ENCODE measurements at places on chromosomes 13 and 19.

DNA sequence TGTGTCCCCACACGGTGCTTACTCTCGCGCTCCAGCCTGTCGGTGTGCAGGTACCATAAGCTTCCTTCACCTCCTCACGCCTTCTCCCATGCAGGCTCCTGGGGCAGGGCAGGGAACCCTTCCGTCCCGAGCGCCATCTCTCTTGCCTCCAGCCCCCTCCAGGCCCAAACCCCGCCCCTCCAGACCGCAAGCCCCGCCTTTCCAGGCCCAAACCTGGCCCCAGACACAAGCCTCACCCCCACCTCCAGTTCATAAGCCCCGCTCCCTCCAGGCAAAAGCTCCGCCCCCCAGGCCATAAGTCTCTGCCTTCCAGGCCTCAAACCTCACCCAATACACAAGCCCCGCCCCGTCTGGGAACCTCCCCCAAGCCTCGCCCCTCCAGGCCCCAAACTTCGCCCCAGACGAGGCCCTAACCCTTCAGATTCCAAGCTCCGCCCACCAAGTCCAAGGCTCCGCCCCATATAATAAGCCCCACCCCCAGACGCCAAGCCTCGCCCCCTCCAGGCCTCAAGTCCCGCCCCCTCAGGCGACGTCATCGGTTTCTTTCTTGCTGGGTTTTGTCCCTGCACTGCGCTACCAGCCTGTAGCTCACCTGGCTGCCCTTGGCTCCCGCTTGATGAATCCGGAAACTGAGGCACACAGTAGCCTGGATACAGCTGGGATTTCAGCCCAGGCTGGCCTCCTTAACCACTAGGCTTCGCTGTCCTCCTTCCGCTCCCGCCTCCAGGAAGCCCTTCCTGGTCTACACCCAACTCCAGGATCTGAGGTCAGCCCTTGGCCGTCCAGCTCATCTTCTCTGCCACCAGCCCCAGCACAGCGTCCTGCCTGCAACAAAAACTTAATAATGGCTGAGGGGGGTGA is 16.1 kb downstream of the MKNK2 start:
- H3K4me1 ChIP-seq = peaks cover 16% of the 10 kb centered on the region
- no peak for DNase-seq
- H3K4me3 ChIP-seq = no peak overlapping the region
- no peak overlapping the region for H3K27ac ChIP-seq
- no peaks in the 10 kb centered on the region for H3K27me3 ChIP-seq

GRCh38 chr13:77150651-77151050 is 123.7 kb upstream of the FBXL3 start:
- H3K27ac ChIP-seq = no peak overlapping the region
- no peaks in the 10 kb centered on the region for H3K4me1 ChIP-seq
- no peak overlapping the region for H3K4me3 ChIP-seq

DNA sequence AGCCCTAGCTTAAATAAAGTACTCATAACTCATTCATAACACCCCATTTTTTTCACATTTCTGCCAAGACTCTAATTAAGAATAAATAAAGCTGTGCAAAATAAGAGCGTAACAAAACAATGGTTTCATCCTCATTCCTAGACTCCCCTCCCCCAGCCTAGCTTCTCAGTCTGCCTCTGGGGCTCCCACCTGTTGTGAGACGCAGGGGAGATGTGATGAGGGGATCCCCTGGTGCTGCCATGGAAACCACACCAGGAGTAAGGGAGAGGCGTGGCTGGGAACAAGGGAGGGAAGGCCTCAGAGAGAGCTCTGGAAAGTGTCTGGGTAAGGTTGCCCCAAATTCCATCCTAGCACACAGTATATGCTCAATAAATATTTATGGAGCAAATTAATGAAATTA is 93.3 kb upstream of the USP29 start:
- no peaks in the 10 kb centered on the region for H3K36me3 ChIP-seq
- no peaks in the 10 kb centered on the region for H3K4me1 ChIP-seq
- H3K27ac ChIP-seq = no peak overlapping the region
- no peaks in the 10 kb centered on the region for H3K27me3 ChIP-seq
- no peak overlapping the region for H3K4me3 ChIP-seq

DNA sequence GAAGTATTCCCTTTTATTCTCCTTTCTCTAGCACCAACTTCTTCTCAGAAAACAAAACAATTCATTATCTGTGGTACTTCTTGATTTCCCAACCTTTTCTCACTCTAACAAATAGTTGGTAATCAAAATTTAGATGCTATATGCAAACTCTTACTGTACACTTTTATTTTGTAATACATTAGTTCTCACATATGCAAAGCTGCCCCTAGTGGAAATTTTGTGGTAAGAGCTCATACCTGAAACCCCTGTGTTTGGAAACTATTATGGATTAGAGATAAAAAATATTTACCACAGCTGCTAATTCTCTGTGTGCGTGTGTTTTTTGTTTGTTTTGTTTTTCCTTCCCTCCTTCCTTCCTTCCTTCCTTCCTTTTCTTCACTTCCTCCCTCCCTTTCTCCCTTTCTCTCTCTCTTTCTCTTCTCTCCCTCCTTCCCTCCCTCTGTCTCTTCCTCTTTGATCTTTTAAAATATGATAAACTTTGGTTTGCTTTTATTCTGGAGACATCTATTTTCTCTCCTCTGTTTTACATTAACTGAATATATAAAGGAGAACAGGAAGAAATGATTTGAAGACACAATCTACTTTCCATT is 537.4 kb downstream of the SLITRK6 start:
- H3K4me3 ChIP-seq = no peak overlapping the region
- no peaks in the 10 kb centered on the region for H3K4me1 ChIP-seq
- H3K27me3 ChIP-seq = no peaks in the 10 kb centered on the region
- no peak overlapping the region for H3K27ac ChIP-seq

- H3K27me3 ChIP-seq = no peaks in the 10 kb centered on the region
- no peaks in the 10 kb centered on the region for H3K4me1 ChIP-seq
- DNase-seq = no peak
- no peak overlapping the region for H3K4me3 ChIP-seq
- H3K36me3 ChIP-seq = peaks cover 4% of the 10 kb centered on the region
These were observed 46.1 kb upstream of the RAP2A start for GRCh38 chr13:97387890-97388289.

- no peak overlapping the region for H3K4me3 ChIP-seq
- no peak overlapping the region for H3K27ac ChIP-seq
- no peaks in the 10 kb centered on the region for H3K4me1 ChIP-seq
- H3K27me3 ChIP-seq = no peaks in the 10 kb centered on the region
- H3K36me3 ChIP-seq = no peaks in the 10 kb centered on the region
These were observed 17.7 kb upstream of the OVOL3 start for GRCh38 chr19:36093146-36093662.

GRCh38 chr13:42355092-42355485 is 83.1 kb downstream of the AKAP11 start:
- H3K27me3 ChIP-seq = no peaks in the 10 kb centered on the region
- H3K36me3 ChIP-seq = no peaks in the 10 kb centered on the region
- DNase-seq = no peak
- no peaks in the 10 kb centered on the region for H3K4me1 ChIP-seq

- H3K4me3 ChIP-seq = no peak overlapping the region
- no peaks in the 10 kb centered on the region for H3K36me3 ChIP-seq
- H3K27me3 ChIP-seq = no peaks in the 10 kb centered on the region
- H3K4me1 ChIP-seq = no peaks in the 10 kb centered on the region
- DNase-seq = no peak
These were observed 882.0 kb upstream of the SLITRK6 start for GRCh38 chr13:86681223-86681622.

DNA sequence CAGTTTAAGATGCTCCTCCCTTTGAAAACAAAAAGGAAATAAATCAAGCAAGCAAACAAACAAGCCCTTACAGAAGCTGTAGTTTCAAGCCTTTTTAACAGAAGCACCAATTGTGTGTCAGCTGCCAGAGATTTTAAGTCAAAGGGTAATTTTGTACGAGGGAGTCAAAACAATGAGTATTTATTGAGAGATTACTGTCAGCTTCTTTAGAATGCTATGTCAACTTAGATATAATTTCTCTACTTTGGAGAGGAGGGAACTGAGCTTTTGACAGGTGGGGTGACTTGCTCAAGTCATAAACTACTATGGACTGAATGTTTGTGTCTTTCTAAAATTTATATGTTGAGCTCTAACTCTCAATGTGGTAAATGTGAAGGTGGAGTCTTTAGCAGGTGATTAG is 10.5 kb upstream of the CBY2 start:
- no peaks in the 10 kb centered on the region for H3K36me3 ChIP-seq
- H3K4me3 ChIP-seq = no peak overlapping the region
- no peak overlapping the region for H3K27ac ChIP-seq
- DNase-seq = no peak
- H3K4me1 ChIP-seq = no peaks in the 10 kb centered on the region

- H3K27ac ChIP-seq = no peak overlapping the region
- peaks cover 15% of the 10 kb centered on the region for H3K4me1 ChIP-seq
- H3K36me3 ChIP-seq = no peaks in the 10 kb centered on the region
These were observed 21.1 kb downstream of the PPP1R37 start for GRCh38 chr19:45114116-45114515.

DNA sequence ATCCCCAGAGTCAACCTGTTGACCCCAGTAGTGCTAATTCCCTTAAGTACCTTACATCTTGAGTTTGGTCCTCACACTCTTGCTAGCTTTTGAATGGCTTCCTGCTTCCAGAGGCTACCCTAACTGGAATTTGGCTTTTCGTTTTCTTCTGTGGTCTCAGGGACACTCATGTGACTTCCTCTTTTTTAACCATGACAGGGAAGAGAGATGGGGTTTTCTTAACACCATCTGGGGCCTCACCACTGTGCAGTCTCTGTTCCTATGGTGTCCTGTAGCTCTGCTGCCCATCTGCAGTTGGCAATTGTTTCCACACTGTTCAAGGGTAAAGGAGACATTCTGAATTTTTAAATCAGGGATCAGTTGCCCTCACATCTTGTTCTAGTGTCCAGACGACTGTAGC is 66.7 kb downstream of the SLC10A2 start:
- H3K36me3 ChIP-seq = no peaks in the 10 kb centered on the region
- no peaks in the 10 kb centered on the region for H3K27me3 ChIP-seq
- no peaks in the 10 kb centered on the region for H3K4me1 ChIP-seq
- H3K27ac ChIP-seq = no peak overlapping the region

GRCh38 chr13:102839462-102839861 is 6.4 kb upstream of the ERCC5 start:
- DNase-seq = no peak
- no peaks in the 10 kb centered on the region for H3K27me3 ChIP-seq
- H3K4me3 ChIP-seq = no peak overlapping the region
- H3K27ac ChIP-seq = no peak overlapping the region
- no peaks in the 10 kb centered on the region for H3K36me3 ChIP-seq

- no peaks in the 10 kb centered on the region for H3K27me3 ChIP-seq
- DNase-seq = no peak
- no peak overlapping the region for H3K27ac ChIP-seq
- H3K4me1 ChIP-seq = no peaks in the 10 kb centered on the region
- H3K4me3 ChIP-seq = no peak overlapping the region
These were observed 14.3 kb upstream of the HNRNPUL1 start for GRCh38 chr19:41249707-41250423.

DNA sequence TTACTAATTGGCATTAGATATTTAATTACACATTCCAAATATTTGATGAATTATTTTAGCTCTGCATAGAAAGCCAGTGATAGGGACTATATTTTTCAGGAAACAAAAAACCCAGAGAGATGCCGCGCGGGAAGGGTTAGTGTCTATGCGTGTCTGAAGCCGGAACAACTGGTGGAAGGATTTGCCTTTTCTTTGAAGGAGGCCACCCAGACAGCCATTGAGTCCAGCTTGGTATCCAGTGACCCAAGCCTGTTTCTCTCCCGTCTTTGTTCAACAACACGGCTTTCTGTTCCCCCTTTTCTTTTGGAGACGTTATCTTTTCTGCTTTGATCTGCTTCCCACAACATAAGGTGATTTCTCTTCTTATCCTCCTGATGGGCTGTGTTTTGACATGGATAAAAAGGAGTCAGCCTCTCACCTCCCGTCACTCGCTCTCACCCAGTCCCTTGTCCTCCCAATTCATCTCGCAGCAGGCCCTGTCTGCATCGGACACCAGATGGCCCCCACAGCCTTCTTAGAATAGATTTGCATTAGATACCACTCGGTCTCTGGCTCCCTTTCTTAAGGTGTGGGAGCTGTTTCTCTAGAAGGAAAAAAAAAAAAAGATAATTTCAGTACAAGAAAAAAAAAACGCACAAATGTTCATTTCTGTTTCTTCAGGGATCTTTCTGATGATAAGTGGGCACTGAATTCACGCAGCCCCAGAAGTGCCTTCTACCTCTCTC is 361.8 kb downstream of the ZNF536 start:
- no peaks in the 10 kb centered on the region for H3K36me3 ChIP-seq
- DNase-seq = no peak
- no peak overlapping the region for H3K4me3 ChIP-seq

DNA sequence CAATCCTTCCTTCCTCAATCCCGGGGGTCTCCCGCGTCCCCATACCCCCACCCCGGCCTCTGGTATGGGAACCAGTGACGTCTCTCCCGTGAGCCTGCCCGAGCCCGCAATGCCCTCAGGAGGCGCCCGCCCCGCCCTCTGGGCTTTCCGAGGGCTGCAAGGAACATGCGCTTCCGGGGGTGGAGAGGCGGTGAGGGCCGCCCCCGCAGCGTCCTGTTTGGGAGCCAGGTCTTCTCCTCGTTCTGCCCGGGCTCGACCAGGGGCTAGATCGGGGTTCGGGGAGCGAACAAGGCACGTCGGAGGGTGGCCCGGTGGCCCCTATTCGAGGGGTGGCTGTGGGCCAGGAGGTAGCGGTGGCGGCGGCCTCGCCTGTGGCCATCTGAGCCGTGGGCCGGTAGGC is 6.6 kb upstream of the TEX101 start:
- no peaks in the 10 kb centered on the region for H3K4me1 ChIP-seq
- DNase-seq = no peak
- no peak overlapping the region for H3K4me3 ChIP-seq
- no peaks in the 10 kb centered on the region for H3K36me3 ChIP-seq

- no peaks in the 10 kb centered on the region for H3K4me1 ChIP-seq
- no peaks in the 10 kb centered on the region for H3K36me3 ChIP-seq
- no peak within 1 kb of the TSS for H3K4me3 ChIP-seq
- no peak for DNase-seq
- no peaks in the 10 kb centered on the region for H3K27me3 ChIP-seq
These were observed at the start of gene IGFL4 for GRCh38 chr19:46040952-46041500. IGFL4 (minus strand) TSS chr19:46041002; CDS start chr19:46040962, 40 bp downstream.

DNA sequence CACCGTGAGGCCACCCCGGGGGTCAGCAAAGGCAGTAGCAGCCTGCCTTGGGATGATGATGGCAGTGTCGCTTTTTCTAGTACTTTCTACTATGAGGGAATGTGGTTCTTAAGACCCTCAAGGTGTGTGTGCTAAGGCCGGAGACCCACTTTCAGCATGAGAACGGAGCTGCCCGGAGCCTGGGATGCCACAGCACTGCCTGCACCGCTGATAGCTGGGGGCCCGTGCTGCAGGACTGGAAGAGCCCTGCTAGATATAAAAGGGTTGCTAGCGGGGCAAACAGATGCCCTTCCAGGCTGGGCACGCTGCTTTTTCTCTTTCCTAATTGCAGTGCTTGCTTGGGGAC is 14.5 kb downstream of the PLIN4 start:
- H3K27me3 ChIP-seq = no peaks in the 10 kb centered on the region
- H3K4me3 ChIP-seq = no peak overlapping the region
- H3K4me1 ChIP-seq = no peaks in the 10 kb centered on the region
- DNase-seq = no peak

DNA sequence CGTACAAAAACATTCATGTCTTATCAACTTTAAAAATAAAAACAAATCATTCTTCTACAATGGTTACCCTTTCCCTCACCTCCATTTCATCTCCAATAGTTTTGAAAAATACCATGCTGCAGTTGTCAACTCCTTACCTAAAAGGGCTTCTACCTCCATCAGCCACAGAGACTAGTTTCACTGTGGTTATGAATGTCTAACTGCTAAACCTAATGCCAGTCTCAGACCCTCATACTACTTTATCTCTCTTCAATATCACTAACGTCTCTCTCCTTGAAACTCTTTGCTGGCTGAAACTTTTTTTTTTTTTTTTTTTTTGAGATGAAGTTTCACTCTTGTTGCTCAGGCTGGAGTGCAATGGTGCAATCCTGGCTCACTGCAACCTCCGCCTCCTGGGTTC is 27.1 kb downstream of the LNX2 start:
- no peaks in the 10 kb centered on the region for H3K36me3 ChIP-seq
- DNase-seq = no peak
- H3K4me3 ChIP-seq = no peak overlapping the region
- no peaks in the 10 kb centered on the region for H3K27me3 ChIP-seq
- no peak overlapping the region for H3K27ac ChIP-seq
- H3K4me1 ChIP-seq = no peaks in the 10 kb centered on the region

Measured in breast epithelium (tissue), 4 donors.